ENCODE measurements at places on chromosomes 7 and 10.
A peak's percentile ranks its signal among the peaks of the same experiment; 100 is the strongest.

GRCh38 chr10:122251459-122252255 lies 19.4 kb upstream of the BTBD16 start:
- DNase-seq, result no peak

- DNase-seq, result peak; percentile 59
Observed at GRCh38 chr10:95374597-95375209, 83.9 kb upstream of the PDLIM1 start.

DNA sequence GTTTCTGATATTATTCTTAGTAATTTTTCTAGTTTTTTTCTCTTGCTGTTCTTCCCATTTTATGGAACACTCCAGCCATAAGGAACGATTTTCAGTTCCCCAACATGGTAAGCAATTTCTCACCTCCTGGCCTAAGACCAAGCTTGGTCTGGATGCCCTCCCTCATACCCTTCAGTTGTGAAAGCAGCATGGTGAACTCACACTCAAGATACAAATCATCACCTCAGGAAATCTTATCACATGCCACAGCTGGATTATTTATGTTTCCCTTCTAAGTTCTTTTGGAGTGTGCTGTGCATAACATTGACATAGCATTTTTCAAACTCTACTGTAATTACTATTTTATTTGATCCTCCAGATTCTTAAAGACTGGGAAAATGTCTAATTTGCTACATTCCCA lies 216.6 kb downstream of the AGMO start:
- DNase-seq, result no peak

DNA sequence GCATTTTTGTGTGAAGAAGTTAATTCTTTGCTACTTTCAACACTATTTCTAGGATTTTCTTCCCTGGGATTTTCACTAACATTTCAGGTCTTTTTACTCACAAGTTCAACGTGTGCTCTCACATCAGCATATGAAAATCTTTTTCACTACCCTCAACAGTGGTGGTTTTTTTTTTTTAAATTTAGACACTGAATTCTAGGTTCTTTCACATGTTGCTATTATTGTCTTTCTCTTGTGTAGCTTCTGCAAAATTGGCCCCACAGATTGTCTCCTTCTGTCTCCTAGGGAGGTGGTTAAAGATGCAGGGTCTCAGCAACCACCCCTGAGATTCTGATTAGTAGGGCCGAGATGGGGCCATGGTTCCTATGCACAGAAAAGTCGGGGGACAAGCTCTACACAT lies 165.0 kb upstream of the GPR26 start:
- no peak for DNase-seq

DNA sequence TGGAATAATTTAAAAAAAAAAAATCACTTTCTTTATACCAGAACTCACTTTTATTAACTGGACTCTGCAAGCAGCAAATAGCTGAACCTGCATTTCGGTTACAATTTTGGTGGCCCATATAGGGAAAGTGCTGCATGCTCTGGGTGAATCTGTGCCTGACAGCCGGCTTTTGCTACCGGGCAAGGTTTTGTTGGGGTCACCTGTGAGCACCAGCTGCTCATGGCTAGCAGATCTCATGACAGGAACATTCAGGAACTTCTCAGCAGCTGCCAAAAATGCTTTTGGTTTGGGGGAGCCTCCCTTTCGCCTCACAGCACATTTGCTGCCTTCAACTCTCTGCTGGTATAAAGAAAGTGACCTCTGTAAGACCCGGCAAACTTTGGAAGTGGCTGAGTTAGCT lies 13.2 kb upstream of the CREB3L2 start:
- DNase-seq, result no peak

DNA sequence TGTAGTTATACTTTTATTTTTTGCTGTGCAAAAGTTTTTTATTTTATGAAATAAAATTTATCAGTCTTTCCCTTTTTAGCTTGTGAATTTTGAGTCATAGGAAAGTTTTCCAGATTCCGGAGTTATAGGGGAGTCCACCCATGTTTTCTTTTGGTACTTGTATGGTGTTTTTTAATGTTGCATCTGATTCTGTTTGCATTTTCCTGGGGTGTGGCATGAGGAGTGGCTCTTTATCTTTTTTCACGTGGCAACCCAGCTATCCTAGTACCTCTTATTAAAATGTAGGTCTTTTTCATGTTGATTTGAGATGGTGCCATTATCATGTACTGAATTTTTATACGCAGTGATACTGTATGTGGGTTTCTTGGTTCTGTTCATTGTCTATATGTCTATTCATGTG lies 19.7 kb downstream of the EXOC6 start:
- no peak for DNase-seq
